ENCODE measurements at places on chromosomes 2 and 18. TPM values are rescaled to one million over a fixed set of nuclear protein-coding genes. Genes with fewer than 3 reads are reported as not detected.

ARHGAP15 gene
- 11.8 TPM for total RNA-seq

GRCh38 chr2:7022492-7023385 lies 105.5 kb downstream of the RNF144A start:
- no peak overlapping the region for H3K4me3 ChIP-seq
- no peaks in the 10 kb centered on the region for H3K36me3 ChIP-seq
- H3K4me1 ChIP-seq = peaks cover 30% of the 10 kb centered on the region
- H3K27me3 ChIP-seq = no peaks in the 10 kb centered on the region
- H3K27ac ChIP-seq = no peak overlapping the region
- no peak for DNase-seq

DNA sequence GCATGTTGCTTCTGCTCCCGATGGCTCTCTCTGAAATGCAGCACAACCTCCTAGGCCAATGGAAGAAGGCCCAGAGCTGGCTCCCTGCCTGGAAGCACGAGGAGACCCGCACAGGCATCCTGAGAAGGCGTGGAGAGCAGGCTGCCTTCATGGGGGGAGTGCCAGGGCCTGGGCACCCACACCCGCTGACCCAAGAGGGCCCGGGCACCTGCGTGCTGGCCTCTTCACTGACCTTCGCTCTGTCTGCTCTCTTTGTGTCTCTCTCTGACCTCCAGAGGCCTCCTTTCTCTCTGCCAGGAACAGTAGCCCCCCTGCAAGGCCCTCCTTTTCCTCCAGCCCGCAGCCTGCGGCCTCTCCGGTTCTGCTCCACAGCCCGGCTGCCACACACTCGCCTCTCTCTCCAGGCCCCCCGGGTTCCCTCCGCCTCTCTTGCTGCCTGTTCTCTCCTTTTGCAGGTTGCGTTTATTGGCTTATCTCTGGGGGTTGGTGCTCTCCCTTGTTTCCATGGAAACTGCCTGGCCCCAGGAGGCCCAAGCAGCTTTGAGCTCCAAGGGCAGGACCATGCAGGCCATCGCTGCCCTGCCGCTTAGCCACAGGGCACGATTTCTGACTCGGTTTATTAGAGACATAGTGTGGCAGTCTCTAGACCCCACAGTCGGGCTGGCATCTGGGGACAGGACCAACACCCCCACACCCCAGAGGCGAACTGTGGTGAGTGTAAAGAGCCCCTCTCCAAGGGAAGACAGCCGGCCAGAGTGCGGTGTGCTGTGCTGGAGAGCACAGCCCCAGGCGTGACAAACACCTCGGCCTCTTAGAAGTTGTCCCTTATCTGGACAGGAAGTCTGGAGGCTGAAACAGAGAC lies 1.7 kb downstream of the MZT2B start:
- H3K4me3 ChIP-seq = peak overlapping the region; percentile 100
- peaks cover 23% of the 10 kb centered on the region for H3K4me1 ChIP-seq
- no peaks in the 10 kb centered on the region for H3K27me3 ChIP-seq
- no peaks in the 10 kb centered on the region for H3K36me3 ChIP-seq

DNA sequence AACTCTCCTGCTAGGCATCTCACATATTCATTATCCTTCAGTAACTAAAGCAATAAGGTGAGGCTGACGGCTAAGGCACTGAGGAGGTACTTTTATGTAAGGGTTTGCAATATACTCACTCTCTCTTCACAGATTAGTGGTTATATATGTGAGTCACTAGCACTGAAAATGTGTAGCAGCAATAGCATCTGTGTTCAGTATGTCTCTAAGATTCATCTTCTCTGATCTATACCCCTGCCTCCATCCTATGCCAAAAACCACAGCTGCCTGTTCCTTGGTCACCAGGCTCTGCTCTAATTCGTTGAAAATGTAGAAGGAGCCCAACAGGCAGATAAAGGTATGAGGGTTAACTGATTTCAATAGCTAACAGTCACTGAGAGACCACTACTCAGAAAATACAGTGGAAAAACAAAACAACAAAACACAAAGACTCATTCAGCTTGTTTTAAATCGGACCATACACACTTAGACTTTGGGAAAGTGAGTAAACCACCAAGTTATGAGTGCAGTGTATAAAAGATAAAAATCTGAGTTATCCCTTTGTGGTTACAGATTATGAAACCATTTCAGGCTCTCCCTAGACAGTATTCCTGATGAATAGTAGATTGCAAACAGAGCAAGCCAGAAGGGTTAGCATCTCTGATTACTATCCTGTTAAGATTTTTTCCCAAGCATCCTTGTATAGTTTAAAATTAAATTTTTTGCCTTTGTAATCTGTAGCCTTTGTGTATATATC lies 75.3 kb upstream of the CYP26B1 start:
- no peaks in the 10 kb centered on the region for H3K27me3 ChIP-seq
- H3K36me3 ChIP-seq = no peaks in the 10 kb centered on the region
- no peak overlapping the region for H3K4me3 ChIP-seq
- DNase-seq = no peak

DNA sequence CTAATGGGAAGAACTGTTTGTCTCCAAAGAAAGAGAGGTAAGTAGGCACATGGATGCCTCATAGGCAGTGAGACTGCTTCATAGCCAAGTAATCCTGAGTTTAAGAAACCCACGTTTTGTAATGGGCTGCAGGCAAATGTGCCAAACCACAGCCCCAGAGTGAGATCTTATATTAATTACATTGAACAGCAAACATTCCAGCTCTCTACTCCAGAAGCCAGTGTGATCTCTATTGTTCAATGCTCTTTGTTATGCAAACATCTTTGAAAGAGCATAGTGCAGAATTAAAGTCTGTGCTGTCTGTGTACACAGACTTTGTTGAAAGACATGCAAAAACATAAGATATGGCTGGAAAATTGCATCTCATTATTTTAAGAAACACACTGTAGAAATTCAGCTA lies 720.8 kb upstream of the REG3G start:
- H3K27me3 ChIP-seq = no peaks in the 10 kb centered on the region
- no peaks in the 10 kb centered on the region for H3K4me1 ChIP-seq
- H3K27ac ChIP-seq = no peak overlapping the region
- no peaks in the 10 kb centered on the region for H3K36me3 ChIP-seq
- H3K4me3 ChIP-seq = no peak overlapping the region

CREB1 gene
- 37.1 TPM for total RNA-seq

CTIF gene
- 125 TPM for total RNA-seq

- H3K4me1 ChIP-seq = no peaks in the 10 kb centered on the region
- H3K27me3 ChIP-seq = no peaks in the 10 kb centered on the region
- H3K4me3 ChIP-seq = no peak overlapping the region
- H3K36me3 ChIP-seq = no peaks in the 10 kb centered on the region
- no peak overlapping the region for H3K27ac ChIP-seq
These were observed 43.9 kb downstream of the TEX51 start for GRCh38 chr2:126942427-126943203.

GRCh38 chr2:232697807-232698110 lies 628 bp downstream of the GIGYF2 start:
- H3K36me3 ChIP-seq = no peaks in the 10 kb centered on the region
- peak overlapping the region; percentile 83 for H3K4me3 ChIP-seq
- H3K4me1 ChIP-seq = peaks cover 30% of the 10 kb centered on the region

- H3K36me3 ChIP-seq = no peaks in the 10 kb centered on the region
- H3K27me3 ChIP-seq = no peaks in the 10 kb centered on the region
- peaks cover 5% of the 10 kb centered on the region for H3K4me1 ChIP-seq
These were observed 108.0 kb upstream of the ID2 start for GRCh38 chr2:8573942-8574195.

DNA sequence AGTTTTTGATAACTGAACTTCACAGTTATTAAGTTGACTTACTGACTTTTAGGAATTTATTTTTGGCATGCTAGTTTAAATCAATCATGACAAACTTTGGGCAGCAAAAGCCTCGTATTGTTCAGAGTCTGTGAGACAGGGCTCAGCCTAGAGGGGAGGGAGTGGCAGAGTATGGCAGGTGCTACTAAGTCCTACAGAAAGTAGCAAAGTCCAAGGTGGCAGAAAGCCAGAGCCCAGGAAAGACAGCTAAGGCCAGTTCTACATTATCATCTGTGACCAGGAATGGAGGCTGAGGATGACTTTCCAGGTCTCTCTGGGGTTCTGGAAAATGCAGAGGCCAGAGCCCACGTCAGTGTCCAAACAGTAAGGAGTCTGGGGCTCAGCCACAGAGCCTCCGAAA lies 34.2 kb downstream of the CHST10 start:
- DNase-seq = no peak
- no peaks in the 10 kb centered on the region for H3K4me1 ChIP-seq
- H3K4me3 ChIP-seq = no peak overlapping the region
- no peak overlapping the region for H3K27ac ChIP-seq
- H3K36me3 ChIP-seq = no peaks in the 10 kb centered on the region
